Endodermal cell (in vitro differentiated cells): ENCODE measurements at places on chromosomes 2 and 18. TPM values are rescaled to one million over a fixed set of nuclear protein-coding genes. Genes with fewer than 3 reads are reported as not detected.

Gene PIGN
- 41.7 and 48.8 TPM in 2 replicates for total RNA-seq

- no peak overlapping the region for H3K27ac ChIP-seq
- H3K36me3 ChIP-seq = no peaks in the 10 kb centered on the region
- DNase-seq = no peak
- no peaks in the 10 kb centered on the region for H3K27me3 ChIP-seq
Observed at GRCh38 chr18:73646196-73646595, 501.4 kb downstream of the FBXO15 start.

GRCh38 chr2:42924418-42924886, 132.1 kb upstream of the HAAO start:
- H3K36me3 ChIP-seq = no peaks in the 10 kb centered on the region
- no peaks in the 10 kb centered on the region for H3K27me3 ChIP-seq
- no peak overlapping the region for H3K4me3 ChIP-seq

GRCh38 chr2:173021939-173022371, 53.7 kb upstream of the MAP3K20 start:
- H3K36me3 ChIP-seq = no peaks in the 10 kb centered on the region
- H3K27ac ChIP-seq = no peak overlapping the region
- no peak overlapping the region for H3K4me3 ChIP-seq
- peak; percentile 57 for DNase-seq

GRCh38 chr2:105432749-105433148, 33.9 kb upstream of the FHL2 start:
- no peaks in the 10 kb centered on the region for H3K27me3 ChIP-seq
- H3K36me3 ChIP-seq = no peaks in the 10 kb centered on the region
- H3K27ac ChIP-seq = no peak overlapping the region
- DNase-seq = no peak

- H3K4me3 ChIP-seq = no peak overlapping the region
- no peak overlapping the region for H3K27ac ChIP-seq
- H3K27me3 ChIP-seq = no peaks in the 10 kb centered on the region
- H3K36me3 ChIP-seq = no peaks in the 10 kb centered on the region
- peak; percentile 44 for DNase-seq
Observed at GRCh38 chr2:54107903-54108615, 7.4 kb upstream of the ACYP2 start.

Gene CCDC141
- total RNA-seq = 90.4 and 118 TPM in 2 replicates

GRCh38 chr2:158735822-158736580, 59.1 kb upstream of the DAPL1 start:
- DNase-seq = no peak
- H3K27me3 ChIP-seq = no peaks in the 10 kb centered on the region
- H3K27ac ChIP-seq = no peak overlapping the region
- no peaks in the 10 kb centered on the region for H3K4me1 ChIP-seq

DNA sequence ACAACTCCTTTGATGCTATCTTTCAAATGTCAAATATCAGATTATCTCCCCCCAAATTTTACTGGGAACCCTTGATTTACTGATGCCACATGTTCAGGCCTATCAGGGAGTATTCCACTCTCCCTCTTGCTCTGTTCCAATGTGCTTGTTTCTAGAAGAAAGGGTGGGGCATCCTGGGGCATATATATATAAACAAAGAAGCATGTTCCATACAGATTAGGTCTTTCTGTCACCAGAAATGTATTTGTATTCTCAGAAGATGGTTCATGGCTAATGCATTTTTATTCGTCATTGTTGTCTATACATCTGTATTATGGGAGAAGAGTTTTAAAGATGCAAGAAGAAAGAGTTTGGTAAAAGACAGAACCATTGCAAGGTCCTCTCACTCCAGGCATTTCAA, 24.9 kb downstream of the EN1 start:
- no peaks in the 10 kb centered on the region for H3K36me3 ChIP-seq
- H3K27ac ChIP-seq = no peak overlapping the region
- H3K4me1 ChIP-seq = no peaks in the 10 kb centered on the region

Gene IMP4
- total RNA-seq = 35.8 to 55.1 TPM (median 54.7 TPM) in 3 replicates

- H3K36me3 ChIP-seq = no peaks in the 10 kb centered on the region
- no peak overlapping the region for H3K27ac ChIP-seq
- DNase-seq = peak; percentile 42
- no peaks in the 10 kb centered on the region for H3K4me1 ChIP-seq
- no peaks in the 10 kb centered on the region for H3K27me3 ChIP-seq
Observed at GRCh38 chr2:182173944-182174622, 188.4 kb downstream of the PPP1R1C start.

GRCh38 chr2:98764499-98764898, 33.6 kb upstream of the MGAT4A start:
- H3K27me3 ChIP-seq = peaks cover 90% of the 10 kb centered on the region
- no peak overlapping the region for H3K4me3 ChIP-seq
- H3K36me3 ChIP-seq = no peaks in the 10 kb centered on the region
- no peak overlapping the region for H3K27ac ChIP-seq
- DNase-seq = no peak

DNA sequence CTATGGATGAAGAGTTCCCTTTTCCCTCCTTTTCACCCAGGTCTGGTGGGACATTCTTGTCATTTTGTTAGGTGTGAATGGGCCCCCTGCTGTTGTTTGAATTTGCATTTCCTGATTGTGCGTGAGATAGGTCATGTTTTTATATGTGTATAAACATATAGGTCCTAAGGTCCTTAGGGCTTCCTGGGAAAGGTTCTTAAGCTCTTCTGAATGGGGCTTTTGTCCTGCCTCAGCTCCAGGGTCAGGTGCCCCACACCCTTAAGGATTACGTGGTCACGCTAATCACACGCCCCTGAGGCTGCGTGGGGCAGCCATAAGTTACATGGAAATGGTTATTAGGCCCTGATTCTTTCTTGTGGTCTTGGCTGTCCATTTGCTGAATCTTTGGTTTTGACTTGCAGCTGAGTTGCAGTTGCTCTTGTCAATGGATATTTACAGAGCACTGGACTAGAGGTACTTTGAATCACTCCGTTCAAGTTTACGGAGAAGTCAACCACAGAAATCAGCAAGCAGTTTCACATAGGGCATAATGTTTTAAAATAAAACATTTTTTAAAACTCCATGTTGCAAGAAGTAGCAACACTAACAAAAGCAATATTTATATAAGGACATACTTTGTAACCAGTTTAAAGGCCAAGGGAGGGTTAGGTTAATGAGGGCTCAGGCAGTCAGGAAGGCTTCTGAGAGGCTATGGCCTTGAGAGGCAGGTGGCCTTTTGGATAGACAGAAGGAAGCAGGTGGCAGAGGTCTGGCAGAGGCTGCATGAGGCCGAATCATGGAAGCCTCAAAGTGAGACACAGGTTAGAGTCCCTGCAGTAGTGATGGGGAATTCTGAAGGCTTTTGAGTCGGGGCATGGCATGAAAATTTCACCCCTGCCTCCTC, 24.2 kb downstream of the LIPG start:
- H3K27me3 ChIP-seq = no peaks in the 10 kb centered on the region
- no peak overlapping the region for H3K27ac ChIP-seq
- H3K36me3 ChIP-seq = no peaks in the 10 kb centered on the region
- peak; percentile 85 for DNase-seq
- H3K4me3 ChIP-seq = no peak overlapping the region

DNA sequence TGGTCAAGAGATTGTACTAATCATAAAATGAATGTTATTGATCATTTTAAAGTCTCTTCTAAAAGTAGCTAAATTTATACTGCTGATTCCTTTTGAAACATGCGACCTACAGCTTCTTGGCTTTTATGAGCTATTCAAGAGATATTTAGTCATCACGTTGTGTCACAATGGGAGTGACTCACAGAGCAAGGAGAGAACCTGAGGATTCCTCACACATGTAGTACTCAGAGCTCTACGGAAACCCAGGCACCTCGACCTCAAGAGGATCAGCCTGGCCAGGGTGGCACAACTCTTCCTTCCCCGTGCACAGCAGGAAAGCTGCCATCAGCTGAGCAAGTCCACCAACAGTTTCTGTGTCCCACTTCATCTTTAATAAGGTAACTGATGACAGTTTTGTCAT, at the start of gene DHRS9:
Gene DHRS9, plus strand, starts transcription at position 223 of the 400 bp plus-strand sequence. CDS start 12,019 bp downstream, outside the sequence.
- no peak within 1 kb of the TSS for H3K27ac ChIP-seq
- H3K36me3 ChIP-seq = no peaks in the 10 kb centered on the region
- no peak within 1 kb of the TSS for H3K4me3 ChIP-seq
- H3K27me3 ChIP-seq = no peaks in the 10 kb centered on the region

- no peak overlapping the region for H3K27ac ChIP-seq
- DNase-seq = no peak
- peaks cover 26% of the 10 kb centered on the region for H3K36me3 ChIP-seq
- H3K4me1 ChIP-seq = no peaks in the 10 kb centered on the region
- no peaks in the 10 kb centered on the region for H3K27me3 ChIP-seq
Observed at GRCh38 chr2:53750041-53750768, 17.4 kb upstream of the CHAC2 start.
